Hematopoietic multipotent progenitor cell (in vitro differentiated cells): ENCODE measurements at places on chromosomes 2 and 18.

GRCh38 chr18:25289001-25289631 lies 62.9 kb downstream of the ZNF521 start:
- no peak for DNase-seq

- DNase-seq, result no peak
Observed at GRCh38 chr2:155895016-155895415, 437.5 kb downstream of the NR4A2 start.

- DNase-seq, result no peak
Observed at GRCh38 chr2:161312996-161313395, 4.8 kb downstream of the PSMD14 start.

- DNase-seq, result no peak
Observed at GRCh38 chr18:44849361-44849760, 168.7 kb downstream of the SETBP1 start.

DNA sequence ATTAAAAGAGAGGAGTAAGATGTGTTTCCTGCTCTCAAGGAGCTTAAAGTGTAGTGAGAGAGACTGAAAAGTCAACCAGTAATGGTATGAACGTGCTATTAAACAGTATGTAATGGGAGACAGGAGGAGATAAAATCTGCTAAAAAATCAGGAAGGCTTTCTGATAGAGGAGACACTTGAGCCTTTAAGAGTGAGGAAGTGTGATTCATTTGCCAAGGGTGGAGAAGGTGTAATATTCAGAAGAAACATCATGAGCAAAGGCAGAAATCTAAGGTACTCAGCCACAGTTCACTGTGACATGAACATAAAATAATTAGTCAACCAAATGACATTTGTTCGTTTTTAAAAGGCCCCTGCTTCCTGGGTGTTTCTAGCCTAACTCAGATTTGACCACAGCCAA lies 137.8 kb upstream of the SKOR2 start:
- DNase-seq, result no peak
